Stimulated activated CD8-positive, alpha-beta memory T cell treated with anti-CD3 and anti-CD28 coated beads, Interleukin-4, amount 100 ng/mL, for 1 hour (primary cell): ENCODE measurements at places on chromosomes 6 and 20.

GRCh38 chr6:14635195-14635594 is 517.6 kb downstream of the CD83 start:
- DNase-seq: no peak

DNA sequence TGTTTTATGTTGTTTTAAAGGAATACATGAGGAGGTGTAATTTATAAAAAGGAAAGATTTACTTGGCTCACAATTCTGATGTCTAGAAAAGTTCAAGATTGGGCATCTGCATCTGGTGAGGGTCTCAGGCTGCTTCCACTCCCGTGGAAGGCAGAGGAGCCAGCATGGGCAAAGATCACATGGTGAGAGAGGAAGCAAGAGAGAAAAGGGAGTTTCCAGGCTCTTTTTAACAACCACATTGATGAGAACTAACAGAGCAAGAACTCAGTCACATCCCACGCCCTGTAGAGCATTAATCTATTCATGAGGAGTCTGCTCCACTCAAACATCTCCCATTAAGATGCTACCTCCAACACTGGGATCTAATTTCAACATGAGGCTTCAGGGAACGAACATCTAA is 1666.3 kb downstream of the HACE1 start:
- DNase-seq: no peak

- no peak for DNase-seq
Observed at GRCh38 chr20:34543463-34544056, 15.0 kb upstream of the MAP1LC3A start.

GRCh38 chr6:146543211-146543939 is at the start of gene RAB32:
TSS of gene RAB32 (plus strand) at chr6:146543833. CDS start at chr6:146543872, 39 bp downstream.
- DNase-seq: no peak
